Activated CD4-positive, alpha-beta T cell treated with anti-CD3 and anti-CD28 coated beads for 24 hours (primary cell): ENCODE measurements at places on chromosomes 4 and X.

- no peak for DNase-seq
Measured at GRCh38 chr4:33878710-33879109, 2365.6 kb downstream of the ARAP2 start.

- DNase-seq = no peak
Measured at GRCh38 chr4:27316176-27316575, 455.5 kb downstream of the STIM2 start.

DNA sequence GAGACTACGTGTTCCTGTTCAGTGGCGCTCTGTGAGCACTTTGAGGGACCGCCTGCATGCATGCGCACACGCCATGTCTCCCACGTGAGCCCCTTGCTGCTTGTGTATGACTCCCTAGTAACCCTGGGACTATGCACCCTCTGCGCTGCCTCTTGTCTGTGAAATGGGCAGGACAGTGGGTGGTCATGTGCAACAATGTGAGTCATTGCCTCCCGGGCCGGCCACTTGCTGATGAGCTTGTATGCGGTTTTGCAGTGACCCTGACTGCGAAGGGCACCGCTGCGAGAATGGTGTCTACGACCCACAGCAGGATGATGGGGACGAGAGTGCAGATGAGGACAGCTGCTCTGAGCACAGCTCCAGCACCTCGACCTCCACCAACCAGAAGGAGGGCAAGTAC lies 61.4 kb downstream of the TNIP2 start:
- no peak for DNase-seq

GRCh38 chr4:65234061-65234460 lies 436.2 kb downstream of the EPHA5 start:
- no peak for DNase-seq

DNA sequence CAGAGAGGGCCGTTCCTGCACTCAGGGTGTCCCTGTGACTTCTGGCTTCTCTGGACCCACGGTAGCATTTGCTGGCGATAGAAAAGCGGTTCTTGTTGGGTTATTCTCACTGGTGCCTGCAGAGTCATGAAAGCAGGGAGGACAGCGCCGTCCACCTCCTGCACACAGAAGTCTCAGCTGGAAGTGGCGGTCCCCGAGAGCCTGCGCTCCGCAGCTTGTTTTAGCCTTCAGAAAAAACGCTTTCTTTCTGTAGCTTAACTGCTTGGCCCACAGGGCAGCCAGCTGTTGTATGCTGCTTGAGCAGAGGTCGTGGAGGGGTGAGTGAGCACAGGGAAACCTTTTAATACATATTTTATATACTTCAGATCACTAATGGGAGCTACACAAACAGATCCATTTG lies 400.7 kb upstream of the FAT1 start:
- no peak for DNase-seq

DNA sequence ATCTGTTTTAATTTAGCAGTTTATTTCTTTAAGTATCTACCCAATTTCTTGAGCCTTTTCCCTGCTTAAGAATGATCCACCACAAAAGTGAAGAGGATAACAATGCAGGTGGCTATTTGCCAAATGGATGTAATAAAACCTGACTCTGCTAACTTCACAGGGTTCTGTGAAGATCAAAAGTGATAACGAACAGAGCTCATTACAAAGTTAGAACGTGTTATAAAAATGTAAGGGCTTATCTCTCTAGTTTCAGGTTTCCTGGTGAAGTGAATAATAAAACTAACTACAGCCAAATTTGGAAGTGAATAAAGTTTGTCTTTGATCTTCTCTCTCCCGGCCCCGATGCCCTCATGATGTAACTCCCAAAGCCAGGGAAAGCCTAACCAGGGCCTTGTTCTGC lies 497.9 kb downstream of the SMARCA1 start:
- DNase-seq = no peak

DNA sequence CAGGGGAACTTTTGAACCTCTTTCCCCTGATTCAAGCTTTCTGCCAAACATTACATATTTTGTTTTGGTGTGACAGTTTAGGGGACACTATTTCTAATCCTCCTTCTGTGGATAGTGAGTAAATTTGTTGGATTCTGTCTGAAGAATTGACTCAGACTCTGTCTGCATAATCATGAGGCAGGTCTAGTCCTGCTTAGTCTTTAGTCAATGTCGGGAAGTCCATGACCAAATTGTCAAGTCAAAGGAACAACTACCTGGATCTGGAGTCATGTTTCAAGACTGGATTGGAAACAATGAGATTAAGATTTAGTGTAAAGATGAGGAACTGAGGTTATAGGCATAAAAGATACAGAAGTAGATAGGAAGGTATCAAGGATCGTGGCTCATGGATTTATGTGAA lies 100.9 kb downstream of the MAGEB17 start:
- DNase-seq = no peak
